ENCODE measurements at places on chromosomes 6 and 20.

GRCh38 chr6:18142591-18142861 lies 12.4 kb downstream of the TPMT start:
- DNase-seq: no peak

DNA sequence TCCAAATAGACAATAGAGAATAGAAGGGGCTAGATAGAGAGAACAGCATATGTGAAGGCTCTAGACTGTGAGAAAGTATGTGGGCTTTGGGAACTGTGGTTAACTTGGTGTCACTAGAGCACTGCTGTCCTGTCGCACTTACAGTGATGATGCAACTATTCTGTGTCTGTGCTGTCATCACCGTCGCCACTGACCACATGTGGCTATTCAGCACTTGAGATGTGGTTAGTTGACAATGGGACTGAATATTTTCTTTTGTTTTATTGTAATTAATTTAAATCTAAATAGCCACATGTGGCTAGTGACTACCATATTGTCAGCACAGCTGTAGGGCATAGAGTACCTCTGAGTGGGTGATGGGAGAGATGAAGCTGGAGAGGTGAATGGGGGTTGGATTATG lies 39.0 kb upstream of the IFNGR1 start:
- no peak for DNase-seq

GRCh38 chr6:144935181-144935580 lies 650.0 kb downstream of the UTRN start:
- no peak for DNase-seq

DNA sequence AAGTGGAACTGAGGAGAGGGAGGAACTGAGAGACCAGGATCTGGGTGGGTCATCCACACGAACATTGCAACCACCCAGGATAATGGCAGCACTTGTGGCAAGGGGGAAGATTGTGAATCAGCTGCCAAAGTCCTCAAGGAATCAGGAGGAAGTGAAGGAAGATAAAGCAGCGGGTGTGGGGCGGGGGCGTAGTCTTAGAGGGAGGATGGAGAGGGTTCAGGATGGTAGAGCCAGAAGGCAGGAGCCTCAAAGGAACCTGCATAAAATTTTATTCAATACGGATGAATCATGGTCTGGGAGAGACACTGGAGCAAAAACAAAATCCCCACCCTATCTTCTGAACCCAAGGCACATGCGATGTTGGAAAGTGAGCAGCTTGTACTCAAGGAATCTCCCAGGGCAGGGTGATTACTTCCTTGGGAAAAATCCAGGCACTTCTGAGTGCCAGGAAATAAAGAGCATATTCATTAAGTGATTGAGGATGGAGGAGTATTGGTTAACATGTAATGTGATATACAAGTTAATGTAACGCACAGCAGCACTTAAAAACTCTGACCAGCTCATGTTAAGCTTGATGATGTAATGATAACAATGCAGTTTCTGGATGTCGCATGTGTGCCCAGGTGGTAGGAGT lies 82.0 kb upstream of the B3GAT2 start:
- DNase-seq: no peak

GRCh38 chr20:11918981-11919380 lies 1.3 kb downstream of the BTBD3 start:
- no peak for DNase-seq

GRCh38 chr6:137339929-137340559 lies 120.9 kb upstream of the IFNGR1 start:
- no peak for DNase-seq

- peak; percentile 58 for DNase-seq
These were observed at the start of gene BMP2 for GRCh38 chr20:6767536-6768227. Gene BMP2, plus strand, starts transcription at chr20:6767686. Its CDS starts 2,441 bp downstream, at chr20:6770127.

DNA sequence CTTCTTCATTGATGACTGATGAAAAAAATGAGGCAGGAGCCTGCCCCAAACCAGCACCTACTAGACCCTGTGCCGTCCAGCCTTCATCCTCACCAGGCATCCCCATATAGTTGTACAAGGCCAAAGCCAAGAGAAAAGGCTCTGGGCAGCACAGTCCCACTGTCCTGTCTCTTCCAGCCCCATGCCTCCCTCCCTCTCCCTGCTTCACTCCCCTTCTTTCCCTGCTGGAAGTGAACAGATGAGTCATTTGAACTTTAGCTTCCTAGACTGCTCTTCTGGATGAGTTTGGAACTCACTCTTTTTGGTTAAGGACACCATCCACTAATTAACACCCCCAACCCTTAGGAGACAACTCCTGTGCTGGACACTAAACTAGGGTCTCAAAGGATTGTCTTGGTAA lies 235.2 kb downstream of the LRFN2 start:
- DNase-seq: no peak

GRCh38 chr20:44051661-44052000 lies 135.4 kb downstream of the JPH2 start:
- no peak for DNase-seq

DNA sequence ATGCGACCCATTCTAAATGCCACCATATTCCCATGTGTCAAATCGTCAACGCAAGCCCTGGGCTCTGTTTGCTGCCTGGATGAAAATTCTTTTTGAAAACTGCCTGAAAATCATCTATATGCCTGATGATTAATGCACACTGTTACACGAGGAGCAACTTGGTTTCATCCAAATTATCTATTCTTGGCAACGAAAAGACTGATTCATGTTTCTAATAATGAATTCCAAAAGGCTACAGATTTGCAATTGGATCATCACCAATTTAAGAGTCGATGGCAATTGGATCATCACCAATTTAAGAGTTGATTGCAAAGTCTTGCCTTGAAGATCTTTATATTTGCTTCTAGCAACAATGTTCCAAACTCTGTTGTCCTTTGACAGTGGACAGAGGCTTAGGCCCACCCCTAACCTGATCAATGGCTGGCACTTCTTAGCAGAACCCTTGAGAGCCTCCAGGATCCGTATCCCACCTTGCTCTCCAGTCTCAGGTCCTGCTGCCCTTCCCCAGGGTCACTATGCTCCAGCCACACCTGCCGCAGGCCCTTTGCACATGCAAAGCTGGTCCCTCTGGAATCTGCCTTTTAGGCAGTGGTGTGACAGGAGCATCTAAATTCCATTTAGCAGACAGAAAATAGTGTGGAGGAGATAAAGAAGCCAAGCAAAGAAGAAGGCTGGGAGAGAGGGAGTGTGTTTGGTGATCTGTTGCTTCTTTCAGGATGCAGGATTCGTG lies 460.9 kb upstream of the SULF2 start:
- no peak for DNase-seq

GRCh38 chr6:153942361-153942760 lies 96.7 kb upstream of the OPRM1 start:
- DNase-seq: no peak

- DNase-seq: no peak
These were observed 5.5 kb upstream of the TFAP2D start for GRCh38 chr6:50707652-50708300.

GRCh38 chr6:71619836-71620235 lies 266.5 kb upstream of the RIMS1 start:
- no peak for DNase-seq

- no peak for DNase-seq
These were observed 5.2 kb upstream of the HMGN3 start for GRCh38 chr6:79239536-79240168.

- DNase-seq: no peak
These were observed 45.5 kb upstream of the HLA-E start for GRCh38 chr6:30443657-30444450.

GRCh38 chr6:45584127-45584526 lies 206.4 kb upstream of the SUPT3H start:
- DNase-seq: no peak

DNA sequence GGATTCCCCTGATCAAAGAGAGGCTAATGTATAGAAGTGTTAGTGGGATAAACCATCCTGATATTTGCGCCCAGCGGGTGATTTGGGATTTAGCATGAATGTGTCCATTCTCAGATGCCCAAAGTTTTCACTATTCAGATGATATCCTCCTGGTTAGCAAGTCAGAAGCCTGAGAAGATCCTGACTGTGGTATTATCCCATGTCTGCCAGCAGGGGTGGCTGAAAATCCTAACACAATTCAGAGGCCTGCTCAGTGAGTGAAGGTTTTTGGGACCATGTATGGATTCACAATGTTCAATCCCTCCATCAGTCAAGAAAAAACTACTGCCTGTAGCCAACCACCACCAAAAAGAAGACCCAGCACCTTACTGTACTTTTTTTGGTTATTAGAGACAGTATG lies 34.1 kb upstream of the SPACA1 start:
- peak; percentile 35 for DNase-seq

- DNase-seq: no peak
These were observed 20.7 kb upstream of the NNAT start for GRCh38 chr20:37500311-37500710.

DNA sequence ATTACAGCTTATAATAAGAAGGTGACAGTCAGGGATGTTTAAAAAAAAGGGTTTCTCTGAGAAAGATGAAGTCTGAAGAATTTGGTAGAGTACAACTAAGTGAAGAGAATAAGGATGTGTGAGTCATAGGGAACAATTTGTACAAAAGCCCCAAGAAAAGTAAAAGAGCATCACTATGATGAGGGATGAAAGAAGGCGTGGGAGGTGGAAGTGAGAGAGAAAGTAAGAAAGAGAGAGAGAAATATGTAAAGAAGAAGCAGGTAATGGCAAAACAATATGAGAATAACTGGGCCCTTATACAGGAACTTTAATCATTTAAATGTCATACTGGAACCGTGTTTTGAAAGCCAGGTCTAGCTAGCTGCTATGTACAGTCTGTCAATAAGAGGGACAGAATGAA lies 179.4 kb downstream of the ASCC3 start:
- no peak for DNase-seq

DNA sequence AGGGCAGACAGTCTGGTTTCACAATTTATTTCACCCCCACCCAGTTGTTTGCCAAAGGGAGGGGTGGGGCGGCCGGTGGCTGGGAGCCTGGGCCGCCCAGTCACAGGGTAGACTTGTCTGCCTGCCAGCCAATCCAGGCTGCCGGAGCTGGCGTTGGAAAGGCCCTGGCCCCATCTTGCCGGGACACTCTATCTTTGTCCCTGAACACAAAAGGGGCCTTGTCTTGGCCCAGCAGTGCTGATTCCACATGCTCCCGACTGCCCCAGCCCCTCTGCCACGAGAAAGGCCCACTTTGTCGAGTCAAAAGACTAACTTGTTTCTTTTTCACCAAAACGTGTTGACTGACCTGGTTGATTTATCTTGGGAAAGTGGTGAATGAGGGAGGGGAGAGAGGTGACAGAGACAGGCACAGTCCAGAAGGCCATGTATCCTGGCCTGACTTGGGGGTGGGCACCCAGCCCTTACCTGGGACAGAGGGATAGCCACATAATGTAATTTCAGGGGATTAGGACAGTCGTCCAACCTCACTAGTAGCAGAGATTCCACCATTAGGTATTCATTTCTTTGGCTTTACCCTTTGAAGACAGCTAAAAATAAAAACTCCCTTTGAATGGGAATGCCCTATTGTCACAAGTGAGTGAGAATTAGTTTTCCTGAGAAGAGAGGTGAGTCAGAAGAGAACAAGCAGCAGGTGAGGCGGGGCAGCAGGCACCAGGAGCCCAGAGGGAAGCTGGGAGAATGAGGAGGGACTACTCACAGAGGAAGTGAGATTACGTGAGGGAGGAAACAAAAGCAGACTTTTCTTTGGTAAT lies 67.0 kb upstream of the SIRPA start:
- DNase-seq: no peak

DNA sequence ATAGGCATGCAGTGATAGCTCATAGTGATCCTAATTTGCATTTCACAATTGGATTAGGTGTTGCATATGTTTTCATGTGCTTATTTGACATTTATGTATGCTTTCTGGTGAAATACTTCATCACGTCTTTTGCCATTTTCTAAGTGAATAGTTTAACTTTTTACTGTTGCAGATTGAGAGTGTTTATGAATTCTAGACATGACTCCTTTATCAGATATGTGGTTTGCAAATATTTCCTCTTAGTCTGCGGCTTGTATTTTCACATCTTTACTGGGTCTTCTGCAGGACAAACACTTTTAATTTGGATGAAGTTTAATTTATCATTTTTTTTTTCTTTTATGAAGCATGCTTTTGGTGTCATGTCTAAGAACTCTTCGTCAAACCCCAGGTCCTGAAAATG lies 39.2 kb downstream of the CCN2 start:
- no peak for DNase-seq

DNA sequence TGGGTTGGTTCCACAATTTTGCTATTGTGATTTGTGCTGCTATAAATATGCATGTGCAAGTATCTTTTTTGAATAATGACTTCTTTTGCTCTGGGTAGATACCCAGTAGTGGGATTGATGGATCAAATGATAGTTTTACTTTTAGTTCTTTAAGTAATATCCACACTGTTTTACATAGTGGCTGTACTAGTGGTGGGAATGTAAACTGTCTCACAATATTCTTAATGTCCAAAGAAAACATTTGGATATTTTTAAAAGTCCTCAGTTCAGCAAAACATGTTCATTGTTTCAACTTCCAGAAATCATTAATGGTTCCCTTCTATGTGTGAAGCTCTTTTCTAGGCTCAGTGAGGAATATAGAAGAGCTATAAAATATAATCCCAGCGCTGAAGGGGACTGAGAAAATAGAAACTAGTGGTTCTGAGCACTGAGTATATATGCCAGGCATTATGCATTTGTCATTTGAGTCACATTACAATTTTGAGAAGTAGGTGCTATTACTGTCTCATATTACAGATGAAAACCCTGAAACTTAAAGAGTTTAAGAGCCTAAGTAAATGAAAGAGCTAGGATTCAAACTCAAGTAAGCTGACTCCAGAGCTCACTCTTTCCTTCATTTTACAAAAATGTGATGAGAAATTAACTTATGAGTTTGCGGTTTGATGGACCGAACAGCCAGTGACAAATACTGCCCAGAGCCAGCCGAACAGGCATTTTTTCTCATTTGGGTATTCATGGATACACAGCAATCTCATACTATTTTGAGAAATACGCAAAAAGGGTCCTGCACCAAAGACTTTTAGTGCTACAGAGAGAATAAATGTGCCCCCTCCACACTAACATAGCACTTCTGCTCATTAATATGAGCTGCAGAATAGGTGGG lies 250.1 kb downstream of the TBX18 start:
- no peak for DNase-seq

DNA sequence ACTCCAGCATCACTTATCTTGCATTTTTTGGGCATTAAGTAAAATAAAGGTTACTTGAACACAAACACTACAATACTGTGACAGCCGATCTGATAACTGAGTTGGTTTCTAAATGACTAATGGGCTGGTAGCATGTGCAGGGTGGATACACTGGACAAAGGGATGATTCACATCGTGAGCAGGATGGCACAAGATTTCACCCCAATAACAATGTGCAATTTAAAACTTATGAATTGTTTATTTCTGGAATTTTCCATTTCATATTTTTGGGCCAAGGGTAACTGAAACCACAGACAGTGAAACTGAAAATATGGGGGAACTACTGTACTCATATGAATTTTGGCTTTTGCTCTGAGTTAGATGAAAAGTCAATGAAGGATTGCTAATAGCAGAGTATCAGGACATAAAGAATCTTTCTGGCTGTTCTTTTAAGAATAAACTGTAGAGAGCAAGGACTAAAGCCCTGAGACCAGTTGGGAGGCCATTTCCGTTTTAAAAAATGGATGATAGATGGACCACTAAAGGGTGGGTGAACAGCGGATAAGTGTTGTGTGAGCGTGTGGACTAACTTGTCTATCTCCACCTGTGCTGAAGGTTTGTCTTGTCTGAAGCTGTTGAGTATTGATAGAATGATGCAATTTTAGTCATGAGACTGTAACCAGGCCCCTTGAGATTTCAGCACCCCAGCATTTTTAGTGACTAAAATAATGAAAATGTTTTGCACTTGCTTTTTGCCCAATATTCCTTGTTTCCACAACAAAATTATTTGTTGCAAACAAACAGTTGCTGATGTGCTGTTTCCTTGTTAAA lies 8.2 kb downstream of the SPINT3 start:
- DNase-seq: no peak

- DNase-seq: no peak
These were observed 159.2 kb downstream of the UBE3D start for GRCh38 chr6:82906489-82906888.

- no peak for DNase-seq
These were observed 104.7 kb downstream of the LRRC1 start for GRCh38 chr6:53899512-53899911.

Data from iPS-NIHi11 (cell line).